ENCODE measurements at places on chromosomes 11 and 22.

GRCh38 chr11:24421766-24422165 lies 75.1 kb upstream of the LUZP2 start:
- no peak for DNase-seq

DNA sequence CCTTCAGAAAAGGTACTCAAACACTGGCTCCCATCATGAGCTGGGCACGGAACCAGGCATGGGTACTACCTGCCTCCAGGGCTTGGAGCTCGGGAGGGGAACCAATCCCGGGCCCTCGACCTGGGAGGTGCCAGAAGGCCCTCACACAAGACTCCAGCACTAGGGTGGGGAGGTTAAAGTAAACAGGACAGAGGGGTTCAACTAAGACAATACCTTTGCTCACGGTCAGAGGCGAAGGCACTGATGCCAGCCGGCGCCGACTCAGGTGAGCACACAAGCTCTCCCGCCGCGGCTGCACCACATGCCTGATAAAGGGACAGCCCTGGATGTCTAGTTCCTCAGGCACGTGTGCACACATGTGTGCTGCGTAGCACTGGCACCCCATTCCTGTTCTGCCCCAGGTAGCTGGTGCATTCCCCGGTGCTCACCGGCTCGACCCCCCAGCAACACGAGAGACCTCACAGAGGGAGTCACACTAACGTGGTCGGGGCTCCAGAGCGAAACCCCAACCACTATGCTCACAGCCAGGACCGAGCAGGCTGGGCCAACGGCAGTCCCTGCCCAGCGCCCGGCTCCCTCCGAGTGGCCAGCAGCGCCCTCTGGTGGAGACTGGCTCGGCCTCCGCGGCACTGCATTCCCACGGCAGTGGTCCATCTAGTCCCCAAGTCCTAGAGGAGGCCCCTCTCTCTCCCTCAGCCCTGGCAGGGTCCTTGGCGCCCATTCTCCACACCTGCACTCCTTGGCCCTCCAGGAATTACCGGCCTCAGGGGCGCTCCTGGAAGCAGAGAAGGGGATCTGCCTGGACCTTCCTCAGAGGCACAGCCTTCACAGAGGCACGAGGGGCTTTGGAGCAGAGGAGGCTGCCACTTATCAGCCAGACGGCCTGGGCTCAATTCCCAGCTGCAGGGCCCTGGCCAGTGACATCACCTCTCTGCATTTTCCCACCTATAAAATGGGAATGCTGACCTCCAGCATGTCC lies 28.8 kb upstream of the MOB2 start:
- peak; percentile 48 for DNase-seq

- DNase-seq: no peak
Observed at GRCh38 chr22:31272522-31273446, 19.5 kb downstream of the PIK3IP1 start.

DNA sequence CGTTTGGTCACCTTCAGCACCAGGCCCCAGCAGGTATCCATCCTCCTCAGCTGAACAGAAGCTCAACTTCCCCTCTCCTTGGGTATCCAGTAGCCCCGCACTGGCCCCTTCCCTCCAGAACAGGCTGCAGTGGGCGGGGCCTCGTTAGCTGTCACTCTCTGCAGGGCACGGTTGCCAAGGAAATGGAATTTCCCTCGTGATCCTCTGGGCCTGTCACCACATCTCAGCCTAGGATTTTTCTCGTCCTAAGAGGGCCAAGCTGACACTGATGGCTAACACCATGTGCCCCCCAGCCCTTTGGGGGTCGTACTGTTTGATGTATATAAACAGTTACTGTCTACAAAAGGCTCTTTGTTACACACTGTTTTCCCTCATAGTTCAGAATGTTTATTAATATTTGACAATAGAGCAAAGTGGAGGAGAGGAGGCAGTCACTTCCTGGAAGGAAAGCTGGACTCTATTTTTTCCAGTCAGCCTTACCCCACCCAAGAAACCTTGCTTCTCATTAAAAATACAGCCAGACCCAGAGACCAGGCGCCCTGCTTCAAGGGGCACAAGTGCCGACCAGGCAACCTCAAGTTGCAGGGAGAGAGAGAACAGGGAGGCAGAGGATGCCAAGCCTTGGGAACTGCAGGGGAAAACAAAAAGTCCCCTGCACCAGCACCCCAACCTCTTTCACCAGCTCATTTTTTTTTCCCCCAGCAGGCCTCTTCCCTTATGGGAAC lies 44.5 kb downstream of the FEZ1 start:
- DNase-seq: no peak

- DNase-seq: no peak
Observed at GRCh38 chr11:46229230-46229629, 48.2 kb upstream of the CREB3L1 start.

DNA sequence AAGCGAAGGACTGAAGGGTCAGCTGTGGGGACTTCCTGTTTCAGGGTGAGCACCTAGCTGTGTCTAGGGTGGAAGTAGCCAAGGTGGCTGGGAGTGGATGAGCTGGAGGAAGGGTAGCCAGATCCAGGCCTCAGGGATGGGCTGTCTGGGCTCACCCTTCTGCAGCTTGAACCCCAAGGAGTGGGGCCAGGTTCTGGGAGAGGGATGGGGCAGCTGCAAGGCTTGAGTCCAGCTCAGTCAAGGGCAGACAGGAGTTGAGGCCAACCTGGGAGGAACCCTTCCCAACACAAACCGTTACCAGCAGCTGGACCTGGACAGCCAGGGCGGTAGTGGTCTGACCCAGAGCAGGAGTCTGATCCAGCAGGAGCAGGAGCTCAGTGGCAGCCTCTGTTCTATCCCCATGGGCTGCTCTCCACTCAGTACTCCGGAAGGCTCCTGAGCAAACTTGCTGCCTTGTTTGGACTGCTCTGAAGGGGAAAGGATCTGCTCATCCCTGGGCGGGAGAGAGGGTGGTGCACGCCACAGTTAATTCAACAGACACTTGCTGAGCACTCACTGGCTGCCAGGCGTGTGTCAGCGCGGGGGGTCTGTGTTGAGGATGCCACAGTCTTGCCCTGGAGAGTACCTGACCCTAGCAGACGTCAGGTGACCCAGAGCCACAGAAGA lies 53.8 kb upstream of the THY1 start:
- DNase-seq: no peak

GRCh38 chr11:118342503-118343161 lies at the start of gene CD3D:
CD3D (minus strand) TSS chr11:118342705; CDS start chr11:118342607, 98 bp downstream.
- DNase-seq: peak; percentile 61

DNA sequence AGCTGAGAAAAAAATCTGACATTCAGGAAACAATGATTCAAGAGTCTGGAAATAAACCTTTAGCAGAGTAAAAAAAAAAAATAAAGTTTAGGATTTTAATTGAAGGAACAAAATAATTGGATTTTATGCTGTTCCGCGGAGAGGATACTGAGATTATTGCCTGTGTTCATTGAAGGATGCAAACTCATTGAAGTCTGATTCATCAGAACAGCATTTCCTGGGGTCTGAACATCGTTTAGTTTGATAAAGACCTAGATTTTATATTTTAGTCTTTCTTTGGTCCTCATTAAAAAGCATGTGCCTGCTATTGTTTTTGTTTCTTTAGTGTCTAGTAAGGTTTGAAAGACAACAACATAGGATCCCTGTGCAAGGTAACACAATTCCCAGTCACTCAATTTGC lies 4.5 kb downstream of the TLCD5 start:
- DNase-seq: no peak

DNA sequence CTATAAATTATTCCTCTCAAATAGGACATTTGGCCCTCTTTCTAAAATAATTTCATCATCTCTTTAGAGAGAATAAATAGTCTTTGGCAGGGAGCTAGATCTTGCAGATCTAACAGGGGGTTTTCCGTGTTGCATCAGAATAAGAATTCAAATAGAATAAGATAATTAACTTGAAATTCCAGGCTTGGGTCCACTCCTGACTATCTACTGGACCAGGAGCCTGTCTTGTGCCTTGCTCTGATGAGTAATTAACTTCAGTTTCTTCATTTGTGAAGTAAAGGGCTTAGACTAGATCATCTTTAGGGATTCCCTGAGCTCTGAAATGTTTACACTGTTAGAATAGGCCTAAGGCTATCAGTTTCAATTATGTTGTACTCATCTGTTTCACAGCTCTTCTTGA lies 23.5 kb upstream of the TMEM123 start:
- DNase-seq: no peak

GRCh38 chr11:117546431-117547194 lies 219.0 kb downstream of the CEP164 start:
- DNase-seq: no peak

GRCh38 chr11:1845095-1845429 lies 6.3 kb downstream of the TNNI2 start:
- no peak for DNase-seq

GRCh38 chr11:30426781-30427180 lies 103.9 kb downstream of the ARL14EP start:
- no peak for DNase-seq

DNA sequence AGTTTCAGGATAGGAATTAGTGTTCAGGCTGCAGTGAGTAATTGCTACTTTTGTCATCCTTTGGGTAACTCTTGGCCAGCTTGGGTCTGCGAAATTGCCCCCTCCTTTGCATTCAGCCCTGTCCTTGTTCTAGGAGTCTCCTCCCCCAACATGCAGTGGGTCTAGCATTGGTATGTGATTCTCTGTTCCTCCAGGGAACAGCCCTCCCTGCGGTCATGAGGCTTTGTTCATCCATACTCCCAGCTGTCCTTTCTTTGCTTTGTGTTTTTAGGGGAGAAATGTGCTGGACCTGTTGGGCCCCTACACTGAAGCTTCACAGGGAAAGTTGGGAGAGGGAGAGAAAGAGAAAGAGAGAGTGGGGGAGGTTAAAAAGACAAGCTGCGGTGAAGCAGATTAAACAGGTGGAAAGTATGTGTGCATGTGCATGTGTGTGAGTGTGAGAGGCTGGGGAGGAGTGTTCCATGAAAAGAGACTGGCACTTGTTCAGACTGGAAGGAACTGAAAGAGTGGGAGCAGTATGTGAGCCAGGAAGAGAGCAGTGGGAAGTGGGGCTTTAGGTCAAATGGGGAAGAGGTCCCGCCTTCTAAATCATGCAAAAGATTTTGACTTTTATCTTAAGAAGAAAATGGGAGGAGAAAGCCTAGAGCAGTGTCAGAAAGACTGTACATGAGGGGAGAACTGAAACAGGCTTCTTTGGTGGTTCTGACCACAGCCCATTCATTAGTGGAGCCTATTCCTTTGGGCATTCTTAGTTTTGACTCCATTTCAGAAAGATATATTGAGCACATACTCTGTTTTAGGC lies 17.9 kb upstream of the SESN3 start:
- no peak for DNase-seq

DNA sequence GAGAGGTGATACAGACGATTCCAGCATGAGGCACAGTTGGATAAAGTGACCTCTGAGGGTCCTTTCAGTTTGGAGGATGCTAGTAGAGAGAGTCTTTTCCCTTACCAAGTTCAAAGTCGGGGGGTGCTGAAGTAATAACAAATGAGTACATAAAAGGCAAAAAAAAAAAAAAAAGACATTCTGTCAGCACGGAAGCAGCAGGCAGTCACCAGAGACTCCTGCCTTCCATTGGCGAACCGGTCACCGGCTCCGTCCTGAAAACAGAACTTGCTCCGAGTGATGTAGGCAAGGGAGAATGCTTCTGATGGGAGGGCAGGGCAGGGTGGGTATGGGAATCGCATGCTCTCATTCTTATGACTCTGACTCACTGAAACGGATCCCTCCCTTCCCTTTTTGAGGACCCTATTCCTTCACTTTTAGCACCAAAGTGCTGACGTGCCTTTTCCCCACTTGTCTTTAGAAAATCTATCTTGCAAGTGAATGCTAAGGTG lies 65.9 kb downstream of the PRR5L start:
- DNase-seq: no peak

DNA sequence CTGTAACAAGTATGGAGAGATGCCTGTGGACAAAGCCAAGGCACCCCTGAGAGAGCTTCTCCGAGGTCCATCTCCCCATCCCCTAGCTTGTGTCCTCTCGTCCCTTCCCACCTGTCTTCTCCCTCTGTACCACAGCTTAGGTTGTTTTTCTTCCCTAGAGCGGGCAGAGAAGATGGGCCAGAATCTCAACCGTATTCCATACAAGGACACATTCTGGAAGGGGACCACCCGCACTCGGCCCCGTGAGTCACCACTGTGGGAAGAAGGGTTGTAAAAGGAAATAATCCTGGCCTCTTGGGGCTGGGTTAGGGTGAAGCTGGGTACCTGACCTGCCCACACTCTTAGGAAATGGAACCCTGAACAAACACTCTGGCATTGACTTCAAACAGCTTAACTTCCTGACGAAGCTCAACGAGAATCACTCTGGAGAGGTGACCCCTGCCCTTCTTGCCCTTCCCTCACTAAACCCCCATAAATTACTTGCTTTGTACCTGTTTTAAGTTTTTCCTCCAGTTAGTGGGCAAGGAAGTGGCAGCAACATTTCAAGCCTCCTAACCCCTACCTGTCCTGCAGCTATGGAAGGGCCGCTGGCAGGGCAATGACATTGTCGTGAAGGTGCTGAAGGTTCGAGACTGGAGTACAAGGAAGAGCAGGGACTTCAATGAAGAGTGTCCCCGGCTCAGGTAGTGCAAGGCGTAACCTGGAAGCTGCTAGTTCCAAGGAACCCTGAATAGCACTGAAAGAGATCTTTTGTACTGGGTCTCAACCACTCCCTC lies 3.1 kb downstream of the TAF10 start:
- no peak for DNase-seq

GRCh38 chr22:41910050-41911000 lies 4.5 kb downstream of the SHISA8 start:
- peak; percentile 19 for DNase-seq

- DNase-seq: no peak
Observed at GRCh38 chr11:9651899-9652748, 11.8 kb upstream of the SWAP70 start.

- DNase-seq: no peak
Observed at GRCh38 chr11:106379712-106380111, 302.2 kb downstream of the AASDHPPT start.

GRCh38 chr11:18280438-18281045 lies 14.5 kb downstream of the SAA1 start:
- DNase-seq: no peak

DNA sequence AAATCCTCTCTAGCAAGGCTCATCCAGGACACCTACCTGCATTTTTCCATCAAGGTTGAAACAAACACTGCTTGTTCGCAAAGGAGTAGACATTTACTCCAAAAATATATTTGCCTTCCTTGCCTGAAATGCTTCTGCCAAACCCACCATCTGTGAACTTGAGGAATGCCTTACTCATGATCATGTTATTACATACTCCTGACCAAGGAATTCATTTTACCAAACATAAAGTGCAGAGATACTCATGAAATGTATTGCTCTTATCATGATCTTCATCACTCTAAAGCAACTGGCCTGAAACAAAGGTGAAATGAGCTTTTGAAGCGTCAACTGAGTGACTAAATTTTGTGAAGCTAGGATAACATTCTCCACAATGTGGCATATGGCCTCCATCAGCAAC lies 243.1 kb upstream of the CCDC179 start:
- no peak for DNase-seq

DNA sequence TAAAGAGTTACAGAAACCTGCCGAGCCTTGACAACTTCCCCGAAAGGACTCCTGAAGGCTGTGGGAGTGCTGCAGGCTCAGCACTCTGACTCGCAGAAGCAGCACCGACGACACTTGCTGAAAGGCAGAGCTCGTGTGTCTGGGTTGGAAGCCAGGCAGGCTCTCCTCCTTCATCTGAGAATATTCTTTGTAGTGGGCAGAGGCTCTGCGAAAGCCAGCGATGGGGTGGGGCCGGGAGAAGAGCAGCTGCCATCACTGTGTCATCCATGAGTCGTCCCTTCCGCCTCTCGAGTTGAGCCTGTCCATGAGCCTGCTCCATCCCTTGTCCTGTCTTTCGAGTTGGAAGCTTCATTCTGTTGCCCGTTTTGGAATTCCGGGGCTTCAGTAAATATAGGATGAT lies 11.9 kb downstream of the GLB1L2 start:
- DNase-seq: no peak

Measured in activated effector memory CD4-positive, alpha-beta T cell treated with Interleukin-2 at 50 U/mL for 16 hours (primary cell).